ENCODE measurements at places on chromosomes 7 and 10. TPM values are rescaled to one million over a fixed set of nuclear protein-coding genes. Genes with fewer than 3 reads are reported as not detected.

- DNase-seq, result no peak
Measured at GRCh38 chr7:135192914-135193536, 18.3 kb downstream of the WDR91 start.

Gene PRF1
- total RNA-seq, result 99.9 TPM

Gene SFXN4
- total RNA-seq, result 19.0 TPM

DNA sequence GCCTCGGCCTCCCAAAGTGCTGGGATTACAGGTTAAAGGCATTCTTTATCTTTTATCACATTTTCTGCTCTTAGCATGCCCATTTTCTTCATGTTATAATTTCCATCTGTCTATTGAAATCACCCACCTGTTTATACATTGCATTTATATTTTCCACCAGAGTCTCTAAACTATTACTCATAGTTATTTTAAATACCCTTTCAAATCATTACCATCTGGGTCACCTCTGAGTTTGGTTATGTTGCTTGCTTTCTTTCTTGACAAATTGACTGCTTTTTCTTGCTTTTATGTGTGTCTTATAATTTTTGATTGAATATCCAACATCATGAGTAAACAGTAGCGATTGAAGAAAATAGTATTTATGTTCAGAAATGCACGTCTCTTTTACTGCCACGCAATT is 71.4 kb downstream of the TMEM270 start:
- no peak for DNase-seq

Gene HOGA1
- total RNA-seq, result not detected

Measured in activated CD4-positive, alpha-beta T cell treated with anti-CD3 and anti-CD28 coated beads, Interleukin-2, amount 10 ng/mL, durations not matched to agents 7 days and 5 days (primary cell).